Stimulated activated CD8-positive, alpha-beta memory T cell treated with anti-CD3 and anti-CD28 coated beads, Interleukin-12 subunit alpha, Interleukin-12 subunit beta, amount 100 ng/mL, for 4 hours (primary cell): ENCODE measurements at places on chromosomes 12 and 14.

GRCh38 chr12:93757792-93758694 lies 80.9 kb downstream of the CRADD start:
- no peak for DNase-seq

GRCh38 chr12:118436986-118437385 lies 60.6 kb downstream of the SUDS3 start:
- DNase-seq = no peak

DNA sequence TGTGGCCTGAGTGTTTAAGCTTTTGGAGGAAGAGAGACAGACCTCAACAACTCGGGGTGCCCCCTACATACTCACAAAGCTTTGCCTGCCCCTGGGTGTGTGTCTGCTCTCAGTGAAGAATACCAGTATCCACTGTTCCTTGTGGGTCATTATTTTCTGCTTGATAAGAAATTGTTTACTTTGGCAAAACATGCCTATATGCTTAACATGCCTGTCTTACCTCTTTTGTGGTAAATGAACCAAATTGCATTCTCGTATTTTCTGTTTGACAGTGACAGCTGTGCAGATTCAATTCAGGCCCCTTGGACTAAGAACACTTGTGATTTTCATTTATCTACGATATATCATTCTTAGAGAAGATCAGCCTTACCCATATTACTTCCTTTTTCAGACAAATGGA lies 50.6 kb upstream of the REP15 start:
- DNase-seq = no peak

DNA sequence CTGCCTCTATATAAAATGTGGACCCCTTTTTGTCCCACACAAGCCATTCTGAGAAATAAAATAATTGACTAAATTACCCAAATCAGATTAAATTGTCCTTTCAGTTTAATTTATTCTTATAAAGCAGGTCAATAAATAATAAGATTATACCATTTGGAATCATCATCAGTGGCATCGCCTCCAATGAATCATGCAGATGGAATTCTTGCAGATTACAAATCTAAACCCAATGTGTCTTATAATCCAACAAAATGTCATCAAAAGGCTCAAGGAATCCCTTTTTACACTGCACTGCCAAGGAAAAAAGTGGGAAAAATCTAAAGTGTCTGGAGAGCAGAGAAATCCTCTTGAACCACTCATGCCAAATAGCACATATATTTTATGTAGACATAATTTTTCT lies 138.2 kb upstream of the TSPAN8 start:
- no peak for DNase-seq

DNA sequence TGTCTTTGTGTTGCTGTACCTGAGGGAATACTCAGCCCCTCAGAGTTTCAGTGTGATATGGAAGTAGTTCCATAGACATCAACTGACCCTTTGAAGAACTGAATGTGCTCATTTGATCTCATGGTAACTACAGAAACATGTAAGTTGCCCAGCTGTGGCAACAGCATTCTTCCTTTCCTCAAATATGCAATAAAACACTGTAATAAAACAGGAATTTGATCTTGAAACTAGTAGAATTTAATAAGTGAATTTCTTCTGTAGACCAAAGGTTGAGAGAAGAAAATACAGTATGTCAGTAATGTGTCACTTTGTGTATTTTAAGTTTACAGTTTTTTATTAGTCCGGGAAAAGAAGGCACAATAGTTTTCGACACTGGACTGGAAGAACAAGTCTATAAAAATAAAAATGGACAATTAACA lies 31.9 kb downstream of the KCTD10 start:
- no peak for DNase-seq

DNA sequence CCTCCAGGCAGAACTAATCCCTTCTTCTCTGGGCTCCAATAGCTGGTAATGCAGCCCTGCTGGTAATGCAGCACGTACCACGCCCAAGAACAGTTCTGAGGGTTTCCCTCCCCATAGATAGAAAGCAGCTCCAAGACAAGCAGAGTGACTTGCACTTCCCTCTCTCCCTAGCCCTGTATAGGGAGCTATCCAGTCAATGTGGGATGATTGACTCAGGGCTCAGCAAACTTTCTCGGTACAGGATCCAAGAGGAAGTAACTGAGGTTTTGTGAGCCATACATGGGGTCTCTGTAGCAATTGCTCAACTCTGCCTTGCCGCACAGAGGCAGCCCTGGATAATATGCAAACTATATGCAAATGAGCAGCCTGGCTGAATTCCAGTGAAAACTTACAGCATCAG lies 15.5 kb upstream of the FKBP4 start:
- no peak for DNase-seq

DNA sequence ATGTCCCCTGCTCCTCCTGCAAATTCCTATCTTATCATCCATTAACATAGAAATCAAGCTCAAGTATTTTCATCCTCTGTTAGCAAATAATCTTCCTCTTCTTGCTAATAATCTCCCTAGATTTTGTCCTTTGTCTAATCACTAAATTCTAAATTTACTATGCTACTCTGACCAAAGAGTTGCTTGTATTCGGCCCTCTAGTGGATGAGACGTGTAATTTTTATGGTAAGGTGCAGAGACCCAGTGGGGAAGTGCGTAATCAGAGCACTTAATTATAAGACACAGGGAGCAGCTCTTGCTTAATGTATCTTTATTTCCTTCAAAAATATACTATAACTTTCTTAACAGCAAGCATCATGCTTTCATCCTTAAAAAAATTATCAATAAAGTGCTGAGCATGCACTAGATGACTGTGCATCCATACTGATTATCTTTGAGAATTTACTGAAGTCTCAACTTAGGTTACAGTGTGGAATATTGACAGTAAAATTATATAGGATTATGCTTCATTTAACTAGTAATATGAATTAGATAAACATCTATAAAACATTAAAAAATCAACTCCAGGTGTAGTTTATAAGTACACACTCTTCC lies 212.6 kb downstream of the SLC16A7 start:
- no peak for DNase-seq

GRCh38 chr12:129941618-129942017 lies 37.8 kb upstream of the TMEM132D start:
- DNase-seq = no peak

- no peak for DNase-seq
Observed at GRCh38 chr14:32166029-32166428, 35.8 kb upstream of the RNU6-7 start.

DNA sequence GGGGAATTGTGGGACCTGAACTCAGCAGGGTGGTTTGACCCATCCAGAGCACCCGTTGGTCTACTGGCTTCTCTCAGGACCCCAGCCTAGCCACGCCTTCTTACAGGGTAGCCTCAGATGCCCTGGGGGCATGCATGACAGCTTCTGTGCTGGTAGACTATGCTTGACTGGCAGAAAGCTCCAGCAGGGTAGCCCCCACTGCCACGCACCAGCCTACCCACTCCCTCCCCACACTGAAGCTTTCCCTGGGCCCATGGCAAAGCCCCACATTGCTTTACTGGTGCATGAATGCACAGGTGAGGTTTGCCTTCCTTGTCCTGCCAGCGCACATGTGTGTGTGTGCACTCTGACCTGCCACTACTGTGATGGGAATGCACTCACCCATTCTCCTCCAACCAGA lies 772.2 kb downstream of the LRFN5 start:
- DNase-seq = no peak

DNA sequence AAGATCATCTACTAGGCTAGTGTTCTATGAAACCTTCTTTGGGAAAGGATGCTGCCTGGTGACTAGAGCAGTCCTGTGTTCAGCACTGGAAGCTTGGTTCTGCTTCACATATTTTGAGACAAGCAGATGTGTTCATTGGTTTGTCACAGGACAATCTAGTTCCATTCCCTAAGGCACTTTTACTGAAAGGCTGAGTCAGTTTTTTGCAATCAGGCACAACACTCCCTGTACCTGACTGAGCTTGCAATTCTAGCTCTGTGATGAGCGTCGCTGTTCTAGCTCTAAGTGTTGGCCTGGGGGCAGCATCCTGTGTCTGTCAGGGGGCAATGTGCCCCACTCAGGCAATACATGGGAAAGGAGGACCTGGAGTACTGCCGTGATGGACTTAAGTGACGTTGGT lies 144.4 kb downstream of the CAND1 start:
- DNase-seq = no peak

- no peak for DNase-seq
Observed at GRCh38 chr14:103702497-103703432, 12.5 kb downstream of the XRCC3 start.

GRCh38 chr12:100398307-100398706 lies 41.4 kb downstream of the SLC17A8 start:
- DNase-seq = no peak

- no peak for DNase-seq
Observed at GRCh38 chr12:118307069-118307954, 65.4 kb downstream of the TAOK3 start.

- no peak for DNase-seq
Observed at GRCh38 chr14:103155010-103155409, 31.7 kb downstream of the TNFAIP2 start.

- DNase-seq = no peak
Observed at GRCh38 chr14:82449926-82450468, 916.3 kb upstream of the SEL1L start.

DNA sequence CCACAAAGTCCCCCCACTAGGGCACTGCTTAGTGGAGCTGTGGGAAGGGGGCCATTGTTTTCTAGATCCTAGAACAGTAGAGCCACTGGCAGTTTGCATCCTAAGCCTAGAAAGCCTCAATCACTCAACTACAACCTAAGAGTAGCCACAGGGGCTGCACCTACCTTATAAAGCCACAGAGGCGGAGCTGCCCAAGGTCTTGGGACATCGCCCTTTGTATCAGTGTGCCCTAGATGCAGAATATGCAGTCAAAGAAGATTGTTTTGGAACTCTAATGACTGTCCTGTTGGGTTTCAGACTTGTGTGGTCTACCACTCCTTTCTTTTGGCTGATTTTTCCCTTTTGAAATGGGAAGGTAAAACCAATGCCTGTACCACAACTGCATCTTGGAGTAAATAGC lies 59.5 kb downstream of the ATP2B1 start:
- no peak for DNase-seq

GRCh38 chr14:86168371-86168770 lies 638.4 kb downstream of the FLRT2 start:
- DNase-seq = no peak

GRCh38 chr12:90489141-90489540 lies 465.8 kb downstream of the CCER1 start:
- no peak for DNase-seq
